Activated CD4-positive, alpha-beta T cell treated with anti-CD3 and anti-CD28 coated beads, Interleukin-2, amount 50 U/mL, for 4 hours (primary cell): ENCODE measurements at places on chromosomes 11 and 22.

DNA sequence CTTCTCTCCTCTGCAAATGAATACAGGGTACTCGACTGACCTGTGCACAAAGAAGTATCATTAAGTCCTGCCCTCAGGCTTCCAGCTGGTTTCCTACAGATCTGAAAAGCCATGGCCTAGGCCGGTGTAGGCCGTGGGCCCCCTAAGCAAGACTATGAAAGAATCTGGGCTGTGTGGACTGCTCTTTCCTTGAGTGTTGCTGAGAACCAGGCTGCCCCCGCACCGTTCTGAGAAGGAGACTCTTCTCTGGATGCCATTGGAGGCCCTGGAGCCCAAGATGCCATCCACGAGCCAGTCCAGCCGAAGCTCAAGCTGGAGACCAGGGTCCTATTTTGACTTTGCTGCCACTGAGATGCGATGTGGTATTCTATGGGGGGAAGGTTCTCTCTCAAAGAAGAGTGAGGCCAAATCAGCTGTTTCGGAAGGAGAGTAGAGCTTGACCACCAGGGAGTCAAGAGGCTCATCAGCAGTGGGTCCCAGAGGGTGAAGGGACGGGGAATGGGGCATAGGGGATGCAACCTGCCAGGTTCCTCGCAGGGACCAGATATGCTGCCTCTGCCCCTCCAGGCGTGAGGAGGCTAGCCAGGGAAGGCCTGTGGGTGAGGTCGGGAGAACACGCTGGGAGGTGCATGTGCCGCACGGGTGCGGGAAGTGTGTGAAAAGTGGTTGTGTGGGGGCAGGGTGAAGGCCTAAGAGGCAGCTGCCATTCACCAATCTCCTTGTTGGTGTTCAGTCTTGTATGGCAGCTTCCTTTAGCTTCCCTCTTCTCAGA lies 96.4 kb upstream of the B3GAT1 start:
- DNase-seq = no peak

- no peak for DNase-seq
These were observed 16.5 kb downstream of the CHST1 start for GRCh38 chr11:45648931-45649330.

- no peak for DNase-seq
These were observed 624 bp downstream of the TMEM41B start for GRCh38 chr11:9313648-9314290.

GRCh38 chr11:41245184-41245583 lies 214.3 kb downstream of the LRRC4C start:
- no peak for DNase-seq

- DNase-seq = no peak
These were observed 985.6 kb downstream of the BRD1 start for GRCh38 chr22:48841881-48842582.

- DNase-seq = no peak
These were observed 45.7 kb upstream of the CD5 start for GRCh38 chr11:61056571-61056970.

GRCh38 chr11:70595452-70595851 lies 197.1 kb downstream of the CTTN start:
- DNase-seq = no peak

- DNase-seq = no peak
These were observed 230.5 kb downstream of the MIAT start for GRCh38 chr22:26887916-26888315.

GRCh38 chr22:25566898-25567235 lies 2.4 kb downstream of the GRK3 start:
- DNase-seq = no peak

GRCh38 chr22:32803738-32804435 lies 2.4 kb downstream of the TIMP3 start:
- no peak for DNase-seq

DNA sequence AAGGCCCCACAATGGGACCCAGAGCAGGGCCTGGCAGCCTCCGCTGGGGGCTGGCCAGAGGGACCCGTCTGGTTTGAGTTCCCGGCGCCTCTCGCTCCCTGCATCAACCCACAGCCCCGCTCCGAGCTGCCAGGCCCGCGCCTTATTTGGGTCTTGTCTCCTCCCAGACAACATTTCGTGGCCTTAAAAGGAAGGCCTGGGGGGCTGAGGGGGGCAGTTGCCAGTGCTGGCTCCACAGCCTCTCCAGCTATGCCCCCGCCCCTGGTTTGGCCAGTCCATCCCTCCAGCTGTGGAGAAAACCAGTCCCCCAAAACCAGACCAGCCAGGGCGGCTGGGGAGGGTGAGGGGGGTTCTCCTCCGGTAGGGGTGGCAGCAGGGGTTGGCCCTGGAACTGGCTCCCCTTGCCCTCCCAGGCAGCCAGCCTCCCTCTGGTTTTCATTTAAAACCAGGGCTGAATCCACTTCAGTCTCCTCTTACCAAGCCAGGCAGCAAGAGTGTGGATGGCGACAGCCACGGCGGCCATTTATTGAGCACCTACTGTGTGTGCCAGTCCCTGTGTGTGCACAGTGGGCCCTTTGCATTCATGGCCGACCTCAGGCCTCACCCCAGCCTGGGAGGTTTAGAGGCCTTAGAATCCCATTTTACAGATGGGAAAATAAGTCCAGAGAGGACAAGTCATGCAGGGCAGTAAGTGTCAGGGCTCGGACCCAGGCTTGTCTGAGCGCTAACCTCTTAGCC lies 18.6 kb downstream of the EMID1 start:
- DNase-seq = no peak

GRCh38 chr11:70578831-70579230 lies 180.5 kb downstream of the CTTN start:
- no peak for DNase-seq

DNA sequence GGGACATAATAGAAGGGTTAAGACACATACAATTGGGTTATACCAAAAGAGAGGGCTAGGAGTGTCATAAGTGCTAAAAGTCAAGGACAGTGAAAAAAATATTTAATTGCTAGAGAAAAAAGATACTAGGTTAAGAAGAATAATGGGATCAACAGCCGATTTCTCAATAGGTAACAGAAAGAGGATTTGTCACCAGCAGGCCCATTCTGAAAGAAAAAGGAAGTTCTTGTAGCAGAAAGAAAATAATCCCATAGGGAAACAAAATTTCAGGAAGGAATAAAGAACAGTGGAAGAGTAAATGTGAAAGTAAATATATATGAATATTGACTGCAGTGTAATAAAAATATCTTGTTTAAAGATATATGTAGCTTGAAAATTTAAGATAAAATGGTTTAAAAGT lies 43.3 kb upstream of the ADORA2A start:
- DNase-seq = no peak

GRCh38 chr11:12973528-12974181 lies 35.5 kb upstream of the RASSF10 start:
- no peak for DNase-seq

GRCh38 chr11:129785383-129786111 lies 30.1 kb upstream of the TMEM45B start:
- DNase-seq = no peak
